ENCODE measurements at places on chromosomes 6 and 20.

GRCh38 chr20:62917720-62918119 is 8.6 kb downstream of the DIDO1 start:
- DNase-seq, result no peak

- DNase-seq, result no peak
Measured at GRCh38 chr6:57177545-57178265, 5.6 kb downstream of the BAG2 start.

DNA sequence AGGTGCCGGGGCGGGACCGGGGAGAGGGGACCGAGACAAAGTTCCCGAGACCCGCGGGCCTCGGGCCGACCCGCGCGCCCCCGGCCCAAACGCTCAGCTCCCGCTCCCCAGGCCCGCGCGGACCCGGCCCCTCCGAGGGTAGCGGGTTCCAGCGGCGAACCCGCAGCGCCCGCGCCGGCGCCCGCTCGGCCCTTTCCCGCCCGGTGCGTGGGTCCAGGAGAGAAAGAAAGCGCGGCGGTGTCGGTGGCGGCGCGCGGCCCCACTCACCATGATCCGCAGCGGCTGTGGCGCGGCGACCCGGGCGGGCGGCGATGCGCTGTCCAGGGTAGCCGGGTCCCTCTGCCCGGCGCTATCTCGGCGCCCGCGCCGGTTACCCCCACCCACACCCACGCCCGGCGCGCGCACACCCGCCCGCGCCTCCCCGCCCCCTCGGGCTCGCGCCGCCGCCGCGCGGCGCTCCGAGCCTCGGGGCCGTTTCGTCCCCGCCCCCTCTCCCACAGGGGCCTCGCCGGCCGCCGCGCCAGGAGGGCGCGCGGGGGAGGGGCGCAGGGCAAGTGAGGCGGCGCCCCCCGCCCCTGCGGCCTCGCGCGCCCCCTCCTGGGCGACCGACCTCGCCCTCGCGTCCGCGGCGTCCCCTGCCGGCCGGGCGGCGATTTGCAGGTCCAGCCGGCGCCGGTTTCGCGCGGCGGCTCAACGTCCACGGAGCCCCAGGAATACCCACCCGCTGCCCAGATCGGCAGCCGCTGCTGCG is at the start of gene ELOVL2:
Gene ELOVL2 (minus strand): TSS at position 345 of the 751 bp plus-strand sequence. CDS start 75 bp downstream, at position 270.
- no peak for DNase-seq

DNA sequence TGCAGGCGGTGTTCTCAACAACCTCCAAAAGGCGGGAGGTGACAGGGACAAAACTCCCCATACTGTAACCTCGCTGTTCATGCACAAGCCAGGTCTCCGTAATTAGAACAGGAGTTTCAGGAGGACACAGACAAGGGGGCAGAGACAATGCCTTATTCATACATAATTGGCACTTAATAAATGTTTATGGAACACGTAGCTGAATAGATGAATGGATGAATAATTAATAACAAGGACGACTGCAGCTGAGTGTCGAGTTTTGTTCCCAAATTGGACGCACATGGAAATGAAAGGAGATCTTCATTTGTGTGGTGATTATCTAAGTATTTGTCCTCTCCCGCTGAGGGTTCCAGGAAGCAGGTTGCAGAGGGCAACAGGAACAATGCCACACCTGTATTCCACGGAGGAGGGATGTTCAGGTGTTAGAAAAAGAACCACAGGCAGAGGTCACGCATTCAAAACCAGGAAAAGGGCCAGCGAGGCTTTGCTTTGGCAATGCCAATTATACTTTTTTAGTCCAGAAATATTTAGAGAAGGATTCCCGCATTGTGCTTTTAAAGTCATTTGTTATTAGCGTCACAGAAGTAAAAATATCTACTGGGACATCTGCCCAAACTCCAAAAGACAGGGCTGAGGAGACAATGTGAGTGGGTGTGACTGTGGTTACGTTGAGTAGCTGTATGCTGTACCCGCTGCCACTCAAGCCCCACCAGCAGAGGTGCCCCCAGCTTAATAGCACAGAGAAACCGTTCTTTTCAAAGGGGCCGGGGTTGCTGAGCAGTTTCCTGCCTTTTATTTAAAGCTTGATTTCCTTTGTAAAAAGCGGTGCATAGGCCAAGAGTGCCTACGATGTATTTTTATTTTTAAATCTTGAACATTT is 123.3 kb downstream of the PXDC1 start:
- DNase-seq, result no peak

- no peak for DNase-seq
Measured at GRCh38 chr6:166313255-166314070, 5.3 kb upstream of the PRR18 start.
